ENCODE measurements at places on chromosomes 1 and 21. TPM values are rescaled to one million over a fixed set of nuclear protein-coding genes. Genes with fewer than 3 reads are reported as not detected.
A peak's percentile ranks its signal among the peaks of the same experiment; 100 is the strongest.

- no peak for DNase-seq
Measured at GRCh38 chr1:198837278-198838021, 198.6 kb downstream of the PTPRC start.

DNA sequence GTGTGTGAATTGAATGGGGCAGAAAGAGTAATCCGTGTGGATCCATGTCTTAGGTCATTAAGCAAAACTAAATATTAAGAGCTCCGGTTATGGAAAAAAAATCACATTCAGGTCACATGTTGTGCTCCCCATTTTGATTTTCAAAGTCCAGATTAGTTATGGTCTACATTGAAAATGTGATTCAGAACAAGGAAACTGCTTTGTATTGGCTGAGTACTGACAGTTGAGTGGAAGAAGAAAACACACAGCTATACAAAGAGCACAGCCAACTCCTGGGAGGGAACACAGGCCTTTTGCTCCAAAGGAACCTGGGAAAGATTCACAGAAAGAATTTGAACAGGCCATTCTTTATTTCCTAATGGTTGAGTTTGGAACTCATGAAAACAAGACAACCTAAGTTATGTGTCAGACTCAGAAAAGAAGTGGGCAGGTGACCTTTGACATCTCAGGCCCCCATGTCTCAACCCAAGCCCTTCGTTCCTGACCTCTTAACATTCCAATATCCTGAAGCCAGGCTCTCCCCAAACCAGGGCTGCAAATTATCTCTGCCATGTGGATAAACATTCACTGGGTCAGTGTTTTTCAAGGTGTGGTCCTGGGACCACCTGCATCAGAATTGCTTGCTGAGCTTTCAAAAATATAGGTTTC is 159.3 kb upstream of the LMO4 start:
- DNase-seq = no peak

GRCh38 chr1:97340951-97341350 is 579.9 kb downstream of the DPYD start:
- DNase-seq = no peak

DNA sequence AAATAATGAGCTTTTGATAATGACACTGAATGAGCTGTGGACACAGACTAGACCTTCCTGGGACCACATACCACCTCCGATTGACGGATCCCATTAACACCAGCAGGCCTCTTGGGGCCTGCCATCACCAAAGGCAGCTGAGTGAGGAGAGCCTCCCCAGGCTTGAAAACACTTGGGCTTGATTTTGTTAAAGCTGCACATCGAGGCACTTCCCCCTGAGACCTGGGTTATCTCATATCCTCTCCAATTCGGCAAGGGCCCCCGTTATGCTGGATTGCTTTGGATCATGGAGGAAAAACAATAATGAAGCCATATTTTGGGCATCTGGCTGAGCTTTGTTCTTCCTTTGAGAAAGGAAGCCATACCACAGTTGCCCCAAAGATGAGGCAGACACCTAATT is 143.0 kb downstream of the AJAP1 start:
- no peak for DNase-seq

CD1D gene
- total RNA-seq = 0.86 TPM

DNA sequence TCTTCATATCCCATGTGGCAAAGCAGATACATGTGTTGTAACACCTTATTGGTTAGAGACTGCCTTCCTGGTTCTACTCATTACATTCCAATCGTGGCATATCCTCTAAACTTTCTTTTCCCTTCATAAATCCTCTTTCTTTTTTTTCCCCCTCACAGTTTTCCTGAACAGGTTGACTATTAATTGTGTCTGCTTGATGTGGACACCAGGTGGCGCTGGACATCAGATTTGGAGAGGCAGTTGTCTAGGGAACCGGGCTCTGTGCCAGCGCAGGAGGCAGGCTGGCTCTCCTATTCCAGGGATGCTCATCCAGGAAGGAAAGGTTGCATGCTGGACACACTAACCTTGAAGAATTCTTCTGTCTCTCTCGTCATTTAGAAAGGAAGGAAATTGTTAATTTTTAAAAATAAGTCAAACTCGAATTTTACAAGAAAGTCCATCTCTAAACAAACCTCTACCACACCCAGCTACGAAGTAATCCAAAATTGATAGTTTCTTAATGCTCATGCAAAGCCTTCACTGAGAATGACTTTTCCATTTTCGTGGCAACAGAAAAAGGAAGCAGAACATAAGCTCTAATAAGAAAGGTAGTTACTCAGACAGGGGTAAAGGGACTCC is 59.4 kb upstream of the ASB17 start:
- peak; percentile 89 for DNase-seq

DNA sequence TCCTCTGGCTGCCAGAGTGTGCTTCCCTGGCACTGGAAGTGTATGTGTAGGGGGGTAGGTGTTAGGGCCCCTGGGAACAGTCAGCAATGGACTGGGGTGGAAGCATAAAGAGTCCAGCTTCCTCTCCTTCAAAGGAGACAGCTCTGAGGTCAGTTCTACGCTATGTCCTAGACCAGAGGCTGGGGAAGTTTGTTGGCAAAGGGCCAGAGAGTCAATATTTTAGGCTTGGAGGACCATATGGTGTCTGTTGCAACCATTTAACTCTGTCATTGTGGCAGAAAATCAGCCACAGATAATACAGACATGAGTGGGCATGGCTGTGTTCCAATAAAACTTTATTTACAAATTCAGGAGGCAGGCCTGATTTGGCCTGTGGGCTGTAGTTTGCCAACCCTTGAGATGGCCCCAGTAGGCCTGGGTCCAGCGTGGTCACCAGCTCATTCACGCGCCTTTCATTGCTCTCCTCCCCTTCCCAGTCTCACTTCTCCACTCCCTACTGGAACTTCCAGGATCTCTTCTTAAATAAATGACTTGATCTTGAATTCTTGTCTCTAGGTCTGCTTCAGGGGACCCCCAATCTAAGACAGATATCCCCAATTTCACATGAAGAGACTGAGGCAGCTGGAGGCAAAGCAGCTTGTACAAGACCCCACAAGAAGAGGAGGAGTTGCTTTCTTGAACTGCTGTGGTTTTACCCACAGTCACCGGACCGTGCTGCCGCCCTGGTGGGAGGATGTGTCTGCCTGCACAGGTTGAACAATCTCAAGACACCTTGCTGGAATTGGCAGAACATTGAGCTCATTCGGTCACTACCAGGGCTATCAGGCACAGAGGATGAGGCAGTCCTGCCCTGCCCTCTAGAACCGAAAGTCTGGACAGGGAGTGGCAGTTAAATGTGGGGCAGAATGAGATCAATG is 162.4 kb upstream of the POU3F1 start:
- no peak for DNase-seq

C1orf210 gene
- total RNA-seq = 19.9 TPM

GRCh38 chr1:21594935-21595897 is 73.9 kb downstream of the RAP1GAP start:
- DNase-seq = peak; percentile 40

DNA sequence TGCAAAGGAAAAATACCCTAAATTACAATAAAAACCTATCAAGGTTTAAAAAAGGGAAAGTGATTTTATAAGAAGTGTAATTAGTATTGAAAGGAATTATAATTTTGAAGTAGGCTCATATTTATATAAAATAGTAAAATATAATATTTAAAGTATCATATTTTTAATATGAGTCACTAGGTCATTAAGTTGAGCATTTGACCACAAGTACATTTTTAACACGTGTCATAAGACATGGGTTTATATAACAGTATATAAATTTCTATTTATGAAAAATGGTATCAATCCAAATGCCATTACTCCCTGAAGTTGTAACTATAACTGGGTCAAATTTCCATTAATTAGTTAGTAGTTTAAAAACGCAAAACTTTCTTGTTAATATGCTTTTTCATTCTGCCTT is 365.9 kb downstream of the COL11A1 start:
- no peak for DNase-seq

DNA sequence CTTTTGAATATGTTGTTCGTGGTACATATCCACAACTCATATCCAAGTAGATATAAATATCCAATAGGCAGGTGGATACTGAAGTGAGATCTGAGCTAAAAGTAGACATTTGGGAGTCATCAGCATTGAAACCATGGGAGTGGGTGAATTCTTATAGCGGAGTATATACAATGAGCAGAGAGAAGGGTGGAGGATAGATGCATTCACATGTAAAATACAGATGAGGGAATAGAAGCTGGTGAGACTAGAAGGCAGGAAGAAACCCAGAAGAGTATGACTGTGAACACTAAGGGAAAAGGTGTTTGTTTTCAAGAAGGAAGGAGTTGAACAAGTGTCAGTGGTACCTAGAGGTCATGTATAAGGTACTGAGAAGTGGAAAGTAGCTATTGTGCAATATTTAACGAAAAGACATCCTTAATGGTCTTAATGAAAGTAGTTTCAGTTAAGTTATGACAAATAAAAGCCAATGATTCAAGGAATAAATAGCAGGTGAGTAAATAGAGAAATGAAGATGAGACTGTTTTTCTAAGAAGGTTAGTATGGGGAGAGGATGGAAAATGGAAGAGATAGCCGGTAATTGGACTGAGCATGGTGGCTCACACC is 181.6 kb upstream of the CACYBP start:
- no peak for DNase-seq

DNA sequence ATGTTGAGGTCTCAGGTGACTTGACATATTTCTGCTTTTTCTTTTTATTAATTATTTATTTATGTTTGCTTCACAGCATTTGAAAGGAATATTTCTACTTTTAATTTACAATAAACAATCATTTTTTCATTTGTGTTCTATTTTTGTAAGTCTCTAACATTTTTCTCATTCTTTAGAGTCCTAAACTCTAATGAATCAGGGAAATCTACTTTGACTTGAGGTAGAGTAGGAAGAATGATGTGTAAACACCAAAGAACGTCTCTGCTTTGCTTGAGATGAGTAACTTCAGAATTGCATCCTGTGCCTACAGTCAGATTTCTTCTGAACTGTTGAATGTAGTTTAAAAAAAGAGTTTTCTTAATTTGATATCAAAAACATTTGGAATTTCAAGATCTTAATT is 65.2 kb downstream of the CNST start:
- DNase-seq = no peak

DNA sequence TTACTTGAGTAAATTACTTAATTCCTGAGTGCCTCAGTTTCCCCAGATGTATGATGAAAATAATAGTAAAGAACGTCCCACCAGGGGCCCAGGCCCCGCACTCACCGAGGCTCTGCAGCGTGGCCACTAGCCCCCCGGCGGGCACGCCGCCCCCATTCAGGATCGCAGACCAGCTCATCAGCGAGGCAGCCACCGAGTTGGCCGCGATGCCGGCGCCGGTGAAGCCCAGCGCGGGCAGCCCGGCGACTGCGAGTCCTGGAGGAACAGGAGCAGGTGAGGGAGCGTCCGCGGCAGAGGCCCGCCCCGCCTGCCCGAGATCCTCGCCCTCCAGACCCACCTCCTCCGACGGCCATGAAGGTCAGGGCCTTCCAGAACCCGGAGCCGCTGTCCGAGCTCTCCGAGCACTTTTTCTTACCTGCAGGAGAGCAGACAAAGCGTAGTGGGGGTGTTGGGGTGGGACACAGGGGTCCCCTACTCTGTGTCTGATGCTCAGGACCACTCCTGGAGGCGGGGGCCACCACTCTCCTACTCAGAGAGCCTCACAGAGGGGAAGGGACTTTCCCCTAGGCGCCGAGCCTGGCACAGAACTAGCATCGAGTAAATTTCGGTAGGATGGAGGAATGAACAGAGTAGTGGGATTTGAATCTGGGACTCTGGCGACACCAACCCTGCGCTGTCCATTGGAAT is 3.7 kb downstream of the IFI6 start:
- DNase-seq = no peak

DNA sequence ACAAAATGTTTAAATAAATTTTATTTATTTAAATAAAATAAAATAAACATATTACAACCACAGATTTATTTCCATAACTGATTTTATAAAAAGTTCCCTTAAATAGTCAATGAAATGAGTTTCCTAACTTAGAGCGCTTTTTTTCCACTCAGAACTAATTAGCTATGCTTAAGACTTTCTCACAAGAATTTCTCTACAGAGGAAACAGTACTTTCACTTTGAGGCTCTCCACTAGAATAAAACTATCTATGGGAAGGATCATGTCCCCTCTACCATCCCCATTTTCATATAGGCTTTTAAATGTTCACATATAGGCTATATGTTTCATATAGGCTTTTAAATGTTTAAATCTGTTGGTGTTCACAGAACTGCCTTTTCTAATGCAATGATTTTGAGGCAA is 40.0 kb upstream of the DPH5 start:
- no peak for DNase-seq

CLCA2 gene
- total RNA-seq = not detected

DNA sequence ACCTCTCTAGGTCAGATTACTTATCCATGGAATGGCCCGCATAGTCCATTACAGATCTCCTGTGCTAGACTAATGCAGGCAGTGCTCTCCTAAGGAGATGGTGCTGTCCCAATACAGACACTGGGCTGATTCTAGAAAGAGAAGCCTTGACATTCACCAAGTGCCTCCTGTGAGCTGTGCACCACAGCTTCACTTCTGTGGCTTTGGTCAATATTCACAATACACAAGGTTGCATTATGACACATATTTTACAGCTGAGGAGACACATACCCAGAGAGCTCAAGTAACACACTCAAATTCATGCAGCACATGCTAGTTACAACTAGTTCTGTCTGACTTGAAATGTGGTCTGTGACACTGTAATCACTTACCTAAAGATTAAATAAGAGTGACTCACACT is 59.4 kb upstream of the LRRC8B start:
- no peak for DNase-seq

DNA sequence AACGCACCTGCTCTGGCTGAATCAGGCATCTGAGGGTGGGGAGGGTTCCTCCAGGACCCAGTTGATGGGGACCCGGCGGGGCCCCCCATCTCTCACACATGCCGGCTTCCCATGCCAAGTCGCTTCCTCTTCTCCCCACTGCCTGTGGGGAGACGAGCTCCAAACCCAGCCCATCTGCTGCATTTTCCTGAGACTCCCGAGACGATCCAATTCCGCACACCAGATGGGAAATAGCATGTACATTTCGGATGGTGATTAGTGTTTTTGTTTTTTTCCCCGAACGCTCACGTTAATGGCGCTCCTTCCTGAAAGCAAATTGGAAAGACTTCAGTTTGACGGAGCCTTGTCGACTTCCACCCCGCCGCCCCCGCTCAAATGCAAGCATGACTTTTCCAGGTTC is 13.2 kb upstream of the GRIK3 start:
- DNase-seq = no peak

GOLPH3L gene
- total RNA-seq = 64.7 TPM

HSPB7 gene
- total RNA-seq = not detected

GRCh38 chr1:87575528-87575927 is 246.8 kb downstream of the LMO4 start:
- no peak for DNase-seq

- DNase-seq = peak; percentile 51
Measured at GRCh38 chr1:201877877-201878401, 10.8 kb upstream of the SHISA4 start.

USH2A gene
- total RNA-seq = not detected

SERINC2 gene
- total RNA-seq = 79.8 TPM

DNA sequence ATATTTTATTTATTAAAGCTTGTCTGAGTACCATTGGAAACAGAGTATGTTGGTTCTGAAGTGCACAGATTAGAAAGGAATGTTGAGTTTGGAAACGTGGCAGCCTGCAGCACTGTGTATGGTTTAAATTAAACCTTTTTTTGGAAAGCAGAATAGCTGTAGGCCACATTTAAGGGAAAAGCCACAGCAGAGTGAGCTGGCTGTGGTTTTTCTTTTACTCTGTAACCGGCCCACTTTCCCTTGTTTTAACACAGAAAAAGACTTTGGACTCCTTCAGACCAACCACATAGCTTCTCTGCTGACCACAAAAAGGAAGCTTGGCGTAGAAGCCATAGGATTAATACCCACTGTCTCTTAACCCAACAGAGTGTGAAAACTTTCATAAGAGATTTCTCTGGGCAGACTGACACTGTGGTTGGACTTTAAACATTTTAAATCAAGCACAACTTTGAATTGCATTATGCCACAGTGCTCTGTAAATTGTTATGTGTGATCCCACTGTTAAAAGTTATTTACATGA is 75.2 kb downstream of the NFIA start:
- no peak for DNase-seq

LRRC71 gene
- not detected for total RNA-seq

Measured in Calu3 (cell line).